CD4-positive, alpha-beta T cell treated with Interleukin-6 at 100 ng/mL for 8 hours (primary cell): ENCODE measurements at places on chromosomes 6 and 20.

DNA sequence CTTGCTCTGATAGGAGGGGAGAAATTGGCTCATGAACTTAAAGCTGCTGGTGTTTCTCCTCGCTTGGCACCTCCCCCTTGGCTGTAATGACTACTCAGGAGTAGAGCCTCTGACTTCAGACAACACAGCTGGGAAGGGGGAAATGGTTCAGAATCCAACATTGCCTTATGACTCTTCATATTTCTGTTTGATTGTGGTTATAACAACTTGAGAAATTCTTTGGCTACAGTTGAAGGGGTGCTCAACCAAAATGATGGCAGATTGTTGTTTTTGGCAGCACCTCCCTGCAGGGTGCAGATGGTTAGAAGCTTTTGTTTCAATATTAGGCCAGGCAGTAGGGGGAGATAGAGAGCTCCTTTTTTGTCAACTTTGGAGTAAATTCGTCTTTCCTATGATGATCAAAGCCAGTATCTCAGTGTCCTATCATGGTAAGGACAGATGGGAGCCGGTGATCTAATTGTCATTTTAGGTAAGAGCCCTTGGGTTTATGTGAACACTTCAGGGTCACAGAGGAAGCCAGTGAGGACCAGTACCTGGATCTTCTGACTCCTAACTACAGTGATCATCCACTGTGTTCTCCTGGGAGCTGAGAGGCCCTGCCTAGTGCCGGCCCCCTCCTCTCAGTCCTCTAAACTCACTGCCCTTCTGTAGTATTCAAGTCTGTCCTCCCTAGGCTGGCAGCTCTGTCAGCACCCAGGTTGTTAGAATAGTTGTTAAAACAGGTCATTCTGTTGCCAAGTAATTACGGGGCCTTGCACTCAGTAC, 39.9 kb downstream of the RPRD1B start:
- DNase-seq = peak; percentile 8

DNA sequence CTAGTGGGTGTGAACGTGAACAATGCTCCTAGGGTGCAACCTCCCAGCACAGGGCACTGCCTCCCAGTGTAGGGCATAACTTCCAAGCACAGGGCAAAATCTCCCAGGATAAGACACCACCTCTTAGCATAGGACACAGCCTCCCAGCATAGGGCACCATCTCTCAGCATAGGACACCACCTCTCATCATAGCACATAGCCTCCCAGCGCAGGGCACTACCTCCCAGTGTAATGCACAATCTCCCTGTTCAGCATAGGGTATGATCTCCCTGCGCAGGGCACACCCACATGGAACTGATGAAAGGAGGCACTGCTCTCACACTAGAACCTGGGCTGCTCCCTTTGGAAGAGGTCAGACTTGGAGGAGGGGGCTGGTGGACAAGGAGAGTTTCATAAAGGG, 21.3 kb upstream of the CST1 start:
- DNase-seq = no peak

DNA sequence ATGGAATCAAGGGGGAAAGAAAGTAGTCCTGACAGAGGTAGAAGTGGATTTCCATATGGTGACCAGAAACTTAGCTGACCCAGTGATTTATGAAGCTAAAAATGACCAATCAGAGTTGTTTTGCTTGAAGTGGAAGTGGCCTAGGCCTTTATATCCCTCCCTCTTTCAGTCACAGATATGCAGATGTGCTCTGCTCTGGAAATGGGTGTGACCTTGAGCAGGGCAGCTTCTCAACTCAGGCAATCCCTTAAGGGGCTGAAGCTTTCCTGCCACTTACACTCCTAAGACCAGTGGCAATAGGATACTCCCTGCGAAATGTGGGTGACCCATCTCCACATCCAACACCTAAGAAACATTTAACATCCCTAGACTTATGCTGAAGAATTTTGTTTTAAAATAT, 256.6 kb downstream of the EYS start:
- DNase-seq = no peak

DNA sequence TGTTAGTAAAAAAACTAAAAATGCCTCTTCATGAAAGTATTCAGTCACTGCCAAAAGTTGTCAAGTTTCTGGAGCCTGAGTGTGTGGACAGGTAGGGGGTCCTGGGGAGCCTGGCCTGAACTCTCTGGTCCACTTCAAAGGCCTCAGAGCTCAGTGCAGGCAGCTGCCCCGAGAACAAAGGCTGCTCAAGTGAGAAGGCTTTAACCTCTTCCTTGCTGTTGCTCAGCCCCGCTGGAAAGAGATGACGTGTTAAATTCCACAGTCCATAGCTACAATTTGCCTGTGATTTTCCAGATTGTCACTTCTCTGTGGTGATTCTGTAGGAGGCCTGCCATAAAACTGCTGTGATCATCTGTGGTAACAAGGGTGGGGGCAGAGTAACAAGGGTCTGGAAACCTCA, 96.9 kb downstream of the FAM120B start:
- DNase-seq = no peak

- no peak for DNase-seq
Measured at GRCh38 chr20:19566226-19566945, 191.7 kb upstream of the RIN2 start.

- no peak for DNase-seq
Measured at GRCh38 chr6:15682965-15683822, 20.4 kb upstream of the DTNBP1 start.

DNA sequence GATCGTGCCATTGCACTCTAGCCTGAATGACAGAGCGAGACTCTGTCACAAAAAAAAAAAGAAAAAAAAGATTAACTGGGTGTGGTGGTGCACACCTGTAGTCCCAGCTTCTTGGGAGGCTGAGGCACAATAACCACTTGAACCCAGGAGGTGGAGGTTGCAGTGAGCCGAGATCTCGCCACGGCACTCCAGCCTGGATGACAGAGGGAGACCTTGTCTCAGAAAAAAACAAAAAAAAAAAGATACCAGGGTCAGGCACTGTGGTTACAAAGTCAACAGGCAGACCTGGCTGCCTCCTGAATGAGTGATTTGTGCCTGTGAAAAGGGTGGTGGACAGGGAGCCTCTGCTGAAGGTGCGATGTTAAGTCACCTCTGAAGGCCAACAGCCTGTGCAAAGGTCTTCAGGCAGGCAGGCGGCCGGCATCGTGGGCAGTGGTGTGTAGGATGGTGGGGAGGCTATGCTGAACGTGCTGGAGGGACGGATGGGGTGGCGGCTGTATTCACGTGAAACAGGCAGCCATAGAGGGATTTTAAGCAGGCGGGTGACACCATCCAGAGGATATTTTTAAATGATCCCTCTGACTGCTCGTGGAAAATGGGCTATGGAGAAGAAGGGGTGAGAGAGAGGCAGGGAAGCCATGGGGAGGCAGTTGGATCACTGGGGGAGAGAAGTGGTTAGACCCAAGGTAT, 41.4 kb downstream of the NOL4L start:
- DNase-seq = no peak

- no peak for DNase-seq
Measured at GRCh38 chr6:75412969-75413662, 80.5 kb downstream of the FILIP1 start.

GRCh38 chr6:140855520-140855919, 1277.2 kb upstream of the GJE1 start:
- no peak for DNase-seq

DNA sequence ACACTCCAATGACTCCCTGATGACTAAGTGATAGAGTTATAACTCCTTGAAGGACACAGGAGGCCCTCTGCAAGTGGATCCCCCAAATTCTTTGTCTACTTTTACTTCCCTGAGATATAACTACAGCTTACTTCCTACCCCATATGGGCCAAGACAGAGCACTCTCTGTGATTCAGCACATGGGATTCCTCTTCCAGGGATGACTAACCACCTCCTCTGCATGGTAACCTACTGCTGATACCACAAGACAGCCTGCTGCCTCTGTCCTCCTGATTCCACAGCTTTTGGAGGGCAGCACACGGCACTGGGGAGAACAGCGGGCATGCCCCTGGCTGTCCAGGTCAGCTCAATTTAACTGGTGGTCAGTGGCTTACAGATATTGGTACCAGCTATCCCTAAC, 675.7 kb upstream of the AGPAT4 start:
- DNase-seq = no peak

DNA sequence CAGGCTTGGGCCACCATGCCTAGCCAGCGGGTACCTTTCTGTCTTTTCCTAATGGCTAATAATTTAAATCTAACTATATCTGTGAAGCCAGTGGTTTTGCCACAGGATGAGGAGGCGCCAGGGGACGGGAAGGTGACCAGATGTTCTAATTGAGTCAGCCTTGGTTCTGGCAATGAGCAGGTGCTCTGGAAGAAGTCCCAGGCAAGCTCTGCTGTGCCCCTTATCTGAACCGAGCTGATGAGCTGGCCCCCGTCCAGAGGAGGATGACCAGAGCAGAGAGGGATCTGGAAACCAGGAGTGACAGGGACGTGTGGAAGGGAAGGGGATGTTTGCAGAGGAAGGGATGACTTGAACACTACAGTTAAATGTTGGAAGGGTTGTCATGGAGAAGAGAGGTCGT, 46.7 kb downstream of the SLC35D3 start:
- DNase-seq = no peak

- no peak for DNase-seq
Measured at GRCh38 chr6:138484018-138484731, 15.1 kb downstream of the NHSL1 start.

- no peak for DNase-seq
Measured at GRCh38 chr6:23013776-23014175, 444.4 kb downstream of the HDGFL1 start.
